Activated T-helper 1 cell treated with anti-CD3 and anti-CD28 coated beads, Interleukin-12 subunit alpha, Interleukin-12 subunit beta, Interleukin-2, Interleukin-4 antibody, amounts not matched to agents 30 ng/mL and 10 ng/mL and 1 ng/mL, durations not matched to agents 14 hours and 24 hours and 36 hours (primary cell): ENCODE measurements at places on chromosomes 11 and 22. TPM values are rescaled to one million over a fixed set of nuclear protein-coding genes. Genes with fewer than 3 reads are reported as not detected.
A peak's percentile ranks its signal among the peaks of the same experiment; 100 is the strongest.

GRCh38 chr22:46058091-46058420, 81.1 kb upstream of the WNT7B start:
- peak; percentile 44 for DNase-seq

GRCh38 chr11:103609117-103610066, 427.0 kb upstream of the DDI1 start:
- DNase-seq, result no peak

DNA sequence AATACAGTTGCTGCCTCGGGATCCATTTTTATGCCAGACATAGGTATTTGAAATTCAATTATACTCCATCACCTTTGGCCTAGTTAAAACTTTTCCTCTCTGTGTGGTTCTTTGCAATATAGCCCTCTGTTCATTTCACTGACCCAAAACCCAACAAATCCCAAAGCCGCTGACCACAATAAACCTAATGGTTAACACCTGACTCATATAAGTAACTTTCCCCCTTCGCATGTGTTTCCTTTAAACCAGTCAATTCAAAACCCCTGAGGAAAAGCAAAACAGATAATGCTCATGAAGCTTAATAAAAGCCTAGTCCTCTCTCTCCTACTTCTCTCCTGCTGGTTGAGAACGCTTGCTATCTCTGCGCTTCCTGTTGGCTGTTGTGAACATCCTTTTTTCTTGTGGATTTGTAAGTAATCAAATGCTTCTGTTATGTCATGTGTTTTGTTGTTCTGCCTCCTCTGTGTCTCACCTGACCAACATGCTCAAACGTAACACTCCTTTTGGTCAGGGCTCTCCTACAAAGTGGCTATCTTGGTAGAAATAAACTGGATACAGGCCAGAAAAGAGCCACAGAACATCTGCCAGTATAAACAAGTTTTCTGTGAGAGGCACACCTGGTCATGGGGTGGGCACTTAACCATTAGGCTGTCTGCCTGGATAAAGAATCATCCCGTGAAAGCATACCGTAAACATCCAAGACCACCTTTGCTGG, 652.6 kb downstream of the METTL15 start:
- no peak for DNase-seq

DNA sequence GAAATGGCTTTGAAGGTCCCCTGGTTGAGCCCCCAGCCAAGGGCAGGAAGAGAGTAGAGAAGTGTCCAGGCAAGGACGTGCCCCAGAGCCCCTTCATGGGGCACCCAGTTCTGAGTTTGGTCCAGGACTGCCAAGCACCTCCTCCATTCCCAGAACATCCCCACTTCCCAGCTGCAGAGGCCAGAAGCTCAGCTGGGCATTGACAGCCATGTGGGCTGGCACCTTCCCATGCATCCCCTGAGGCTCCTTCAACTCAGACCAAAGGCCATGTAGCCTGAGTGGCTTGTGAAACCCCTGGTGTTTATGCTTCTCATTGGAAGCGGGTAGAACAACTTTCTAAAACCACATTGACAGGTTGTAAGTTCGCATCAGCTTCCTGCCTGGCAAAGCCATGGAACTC, 789.6 kb downstream of the TBC1D22A start:
- no peak for DNase-seq

DNA sequence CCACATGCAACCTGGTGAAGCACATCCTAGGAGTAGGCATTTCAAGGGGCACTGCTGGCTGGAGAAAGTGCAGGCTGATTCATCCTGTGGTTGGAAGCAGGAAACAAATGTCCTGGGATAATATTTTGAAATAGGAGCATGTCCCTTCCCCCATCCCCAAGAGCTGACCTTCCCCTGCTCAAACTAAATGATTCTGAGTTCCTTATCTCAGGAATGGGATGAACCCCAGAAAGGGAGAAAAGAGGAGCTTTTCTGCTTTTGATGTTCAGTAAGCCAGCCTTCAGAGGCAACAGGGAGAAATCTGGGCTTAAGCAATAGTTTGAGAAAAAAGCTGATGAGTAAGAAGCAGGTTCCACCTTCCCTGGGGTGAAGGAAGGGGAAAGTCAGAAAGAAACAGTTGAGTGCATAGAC, 19.5 kb upstream of the SPON1 start:
- no peak for DNase-seq

DNA sequence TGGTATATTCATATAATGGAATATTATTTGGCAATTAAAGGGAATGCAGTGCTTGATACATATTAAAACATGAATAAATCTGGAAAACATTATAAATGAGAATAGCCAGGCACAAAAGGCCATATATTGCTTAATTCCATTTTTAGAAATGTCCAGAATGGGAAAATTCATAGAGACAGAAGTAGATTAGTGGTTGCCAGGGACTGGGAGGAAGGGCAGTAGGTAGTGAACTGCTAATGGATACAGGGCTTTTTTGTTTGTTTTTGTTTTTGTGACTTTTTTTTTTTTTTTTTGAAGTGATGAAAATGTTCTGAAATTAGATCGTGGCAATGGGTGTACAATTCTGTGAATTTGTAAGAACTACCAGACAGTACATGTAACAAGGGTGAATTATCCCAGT, 86.1 kb downstream of the YAP1 start:
- DNase-seq, result no peak

DNA sequence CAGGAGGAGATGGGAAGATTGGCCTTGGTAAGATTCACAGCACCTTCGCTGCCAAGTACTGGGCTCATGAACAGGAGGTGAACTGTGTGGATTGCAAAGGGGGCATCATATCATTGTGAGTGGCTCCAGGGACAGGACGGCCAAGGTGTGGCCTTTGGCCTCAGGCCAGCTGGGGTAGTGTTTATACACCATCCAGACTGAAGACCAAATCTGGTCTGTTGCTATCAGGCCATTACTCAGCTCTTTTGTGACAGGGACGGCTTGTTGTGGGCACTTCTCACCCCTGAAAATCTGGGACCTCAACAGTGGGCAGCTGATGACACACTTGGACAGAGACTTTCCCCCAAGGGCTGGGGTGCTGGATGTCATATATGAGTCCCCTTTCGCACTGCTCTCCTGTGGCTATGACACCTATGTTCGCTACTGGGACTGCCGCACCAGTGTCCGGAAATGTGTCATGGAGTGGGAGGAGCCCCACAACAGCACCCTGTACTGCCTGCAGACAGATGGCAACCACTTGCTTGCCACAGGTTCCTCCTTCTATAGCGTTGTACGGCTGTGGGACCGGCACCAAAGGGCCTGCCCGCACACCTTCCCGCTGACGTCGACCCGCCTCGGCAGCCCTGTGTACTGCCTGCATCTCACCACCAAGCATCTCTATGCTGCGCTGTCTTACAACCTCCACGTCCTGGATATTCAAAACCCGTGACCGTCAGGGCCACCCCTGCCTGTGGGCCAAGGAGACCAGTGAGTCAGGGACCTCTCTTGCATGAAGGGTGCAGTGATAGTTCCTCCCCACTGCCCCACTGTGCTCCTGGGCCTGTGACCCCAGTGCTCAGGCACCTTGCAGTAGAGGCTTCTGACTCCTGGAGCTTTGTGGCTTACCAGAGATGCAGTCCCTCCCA, 83.6 kb downstream of the BCR start:
- peak; percentile 19 for DNase-seq

DNA sequence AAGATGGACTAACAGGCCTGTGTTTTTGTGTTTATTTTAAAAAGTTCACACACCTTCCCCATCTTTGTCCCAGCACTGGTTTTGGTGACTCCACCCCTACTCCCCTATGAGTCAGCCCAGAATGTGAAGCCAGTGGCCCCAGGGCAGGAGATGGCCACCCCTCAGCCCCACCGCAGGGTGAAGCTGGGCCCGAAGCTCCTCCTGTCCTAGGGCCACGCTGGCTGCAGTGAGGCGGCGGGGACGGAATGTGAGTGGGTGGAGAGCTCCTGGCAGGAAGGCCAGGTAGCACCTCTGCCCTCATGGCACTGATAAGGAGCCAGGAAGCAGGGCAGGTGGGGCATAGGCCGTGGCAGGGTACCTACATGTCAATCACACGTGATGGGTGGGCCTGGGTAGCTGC, 39.9 kb downstream of the SGSM3 start:
- DNase-seq, result no peak

DNA sequence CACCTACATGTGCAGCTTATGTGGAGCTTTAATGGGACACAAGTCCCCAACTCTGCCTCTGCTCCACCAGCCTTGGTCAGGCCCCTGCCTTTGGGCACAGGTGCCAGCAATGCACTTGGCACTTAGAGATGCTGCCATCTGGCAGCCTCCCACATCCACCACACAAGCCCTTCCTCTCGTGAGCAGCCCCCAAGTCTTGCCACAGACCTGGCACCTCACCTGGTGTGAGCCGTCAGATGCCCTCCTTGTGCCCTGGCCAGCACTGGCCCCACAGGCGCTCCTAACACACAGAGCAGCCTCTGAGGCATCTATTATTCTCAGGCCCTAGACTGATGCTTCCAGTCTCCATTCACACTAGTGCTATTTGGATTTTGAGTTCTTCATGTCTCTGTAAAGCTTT, 24.5 kb upstream of the SERPIND1 start:
- DNase-seq, result no peak

DNA sequence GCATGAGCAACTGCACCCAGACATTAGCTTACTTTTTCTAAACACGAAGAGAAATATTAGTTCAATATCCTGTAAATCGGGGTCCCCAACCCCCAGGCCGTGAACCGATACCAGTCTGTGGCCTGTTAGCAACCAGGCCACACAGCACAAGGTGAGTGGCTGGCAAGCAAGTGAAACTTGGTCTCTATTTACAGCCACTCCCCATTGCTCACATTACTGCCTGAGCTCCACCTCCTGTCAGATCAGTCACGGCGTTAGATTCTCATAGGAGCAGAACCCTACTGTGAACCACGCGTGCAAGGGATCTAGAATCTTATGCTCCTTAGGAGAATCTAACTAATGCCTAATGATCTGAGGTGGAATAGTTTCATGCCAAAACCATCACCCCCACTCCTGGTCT, 27.8 kb upstream of the DEPDC7 start:
- DNase-seq, result no peak

GRCh38 chr11:118918686-118919280, 6.9 kb downstream of the BCL9L start:
- no peak for DNase-seq

GRCh38 chr11:112596324-112596723, 335.7 kb upstream of the PLET1 start:
- no peak for DNase-seq

GRCh38 chr11:125435461-125436238, 60.4 kb downstream of the FEZ1 start:
- no peak for DNase-seq

- DNase-seq, result peak; percentile 35
Measured at GRCh38 chr11:63945477-63946163, 6.8 kb downstream of the NAA40 start.

GRCh38 chr22:20090730-20091240, 10.7 kb downstream of the DGCR8 start:
- DNase-seq, result no peak

- DNase-seq, result no peak
Measured at GRCh38 chr11:108278546-108278945, 55.7 kb downstream of the ATM start.

GRCh38 chr11:12185914-12186313, 75.5 kb downstream of the MICAL2 start:
- DNase-seq, result no peak

GRCh38 chr11:132024587-132025295, 654.3 kb downstream of the NTM start:
- DNase-seq, result no peak

- DNase-seq, result no peak
Measured at GRCh38 chr22:20235389-20235991, 32.6 kb downstream of the RTN4R start.

DNA sequence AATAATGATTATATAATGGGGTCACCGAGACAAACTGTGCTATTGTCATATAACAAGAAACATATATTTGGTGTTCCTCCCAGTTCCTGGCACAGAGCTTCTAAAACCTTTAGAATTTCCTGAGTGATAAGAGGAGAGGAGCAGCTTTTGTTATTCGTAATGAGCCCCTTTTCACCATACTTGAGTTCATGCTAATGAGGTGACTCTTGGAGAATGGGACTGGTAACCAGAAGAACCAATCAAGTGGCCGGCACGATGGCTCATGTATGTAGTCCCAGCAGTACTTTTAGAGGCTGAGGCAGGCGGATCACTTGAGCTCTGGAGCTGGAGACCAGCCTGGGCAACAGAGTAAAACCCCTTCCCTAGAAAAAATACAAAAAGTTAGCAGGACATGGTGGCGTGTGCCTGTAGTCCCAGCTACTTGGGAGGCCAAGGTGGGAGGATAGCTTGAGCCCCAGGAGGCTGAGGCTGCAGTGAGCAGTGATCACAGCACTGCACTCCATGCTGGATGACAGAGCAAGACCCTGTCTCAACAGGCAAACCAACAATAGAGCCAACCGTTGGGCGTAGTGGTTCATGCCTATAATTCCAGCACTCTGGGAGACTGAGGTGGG, 62.7 kb upstream of the FTH1 start:
- no peak for DNase-seq

DNA sequence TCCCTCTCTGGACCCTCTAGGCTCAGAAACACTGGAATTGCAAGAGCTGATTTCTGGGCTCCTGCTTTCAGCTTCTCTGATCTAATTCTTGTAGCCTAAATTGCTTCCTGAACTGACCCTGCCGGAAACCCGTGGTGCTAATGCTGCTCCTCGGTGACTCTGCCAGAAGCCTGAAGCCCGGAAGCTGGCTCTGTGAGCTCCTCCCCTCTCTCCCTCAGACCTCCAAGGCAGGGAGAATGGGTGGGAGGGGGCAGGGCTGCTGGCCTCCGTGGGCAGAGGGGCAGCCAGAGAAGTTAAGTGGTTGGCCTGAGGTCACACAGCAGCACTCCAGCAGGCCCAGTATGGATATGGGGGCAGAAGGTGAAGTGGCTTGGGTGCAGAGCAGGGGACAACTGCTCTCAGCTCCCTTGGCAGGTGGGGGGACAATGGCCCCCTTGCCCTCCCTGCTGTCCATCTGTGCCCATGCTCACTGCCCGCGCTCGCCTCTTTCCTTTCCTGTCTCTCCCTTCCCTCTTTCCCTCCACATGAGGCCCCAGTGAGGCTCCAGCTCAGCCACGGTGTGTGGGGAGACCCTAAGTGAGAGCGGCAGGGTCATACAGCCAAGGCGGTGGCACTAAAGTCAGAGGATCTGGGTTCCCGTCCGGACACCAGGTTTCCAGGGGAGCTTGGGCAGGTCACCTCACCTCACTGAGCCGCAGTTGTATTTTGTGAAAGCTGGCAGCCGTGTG, 16.2 kb downstream of the CAPN5 start:
- peak; percentile 50 for DNase-seq

Gene MS4A2
- total RNA-seq, result not detected in 2 replicates

Gene CAPN1
- 85.9 and 93.5 TPM in 2 replicates for total RNA-seq

Gene MOGAT2
- total RNA-seq, result not detected in 2 replicates

Gene RAB6A
- 81.9 and 88.0 TPM in 2 replicates for total RNA-seq

Gene TRPM5
- not detected in 2 replicates for total RNA-seq

Gene CALCA
- total RNA-seq, result not detected in 2 replicates

Gene NCAM1
- not detected in 2 replicates for total RNA-seq

Gene PANX3
- total RNA-seq, result not detected in 2 replicates

Gene FOSL1
- 31.7 and 33.5 TPM in 2 replicates for total RNA-seq
